Foreskin keratinocyte (primary cell): ENCODE measurements at places on chromosomes 3 and 15.
A peak's percentile ranks its signal among the peaks of the same experiment; 100 is the strongest.

DNA sequence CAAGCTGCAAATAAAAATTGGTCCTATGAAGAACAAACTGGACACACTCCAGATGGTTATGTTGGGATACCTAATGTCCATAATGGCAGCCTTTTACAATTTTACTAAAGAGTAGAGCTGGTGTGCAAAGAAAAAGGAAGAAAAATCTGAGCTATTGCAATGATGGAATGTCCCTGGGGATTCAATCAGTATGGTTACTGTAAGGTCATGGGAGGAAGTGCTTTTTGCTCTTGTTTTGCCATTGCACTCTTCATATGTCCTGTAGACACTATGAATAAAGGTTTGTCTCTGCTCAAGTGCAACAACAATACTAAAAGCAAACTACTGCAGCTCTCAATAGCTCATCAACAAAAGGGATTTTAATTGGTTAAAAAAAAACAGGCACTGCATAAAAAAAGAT lies 5.4 kb downstream of the PFN2 start:
- DNase-seq: no peak

GRCh38 chr15:77497942-77498361 lies 77.3 kb downstream of the HMG20A start:
- DNase-seq: no peak

DNA sequence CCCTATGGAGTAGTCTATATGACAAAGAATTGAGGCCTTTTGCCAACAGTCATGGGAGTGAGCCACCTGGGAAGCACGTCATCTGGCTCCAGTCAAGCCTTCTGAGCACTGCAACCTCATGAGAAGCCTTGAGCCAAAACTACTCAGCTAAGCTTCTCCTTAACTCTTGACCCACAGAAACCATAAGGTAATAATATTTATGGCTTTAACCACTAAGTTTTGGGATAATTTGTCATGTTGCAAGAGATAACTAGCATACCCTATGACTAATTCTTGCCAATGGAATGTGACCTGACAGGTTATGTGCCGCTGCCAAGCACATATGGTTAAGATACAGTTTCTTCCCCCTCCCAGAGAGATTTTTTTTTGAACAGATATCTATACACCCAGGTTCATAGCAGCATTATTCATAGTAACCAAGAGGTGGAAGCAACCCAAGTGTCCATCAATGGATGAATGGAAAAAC lies 11.8 kb upstream of the SLC6A11 start:
- DNase-seq: peak; percentile 99

DNA sequence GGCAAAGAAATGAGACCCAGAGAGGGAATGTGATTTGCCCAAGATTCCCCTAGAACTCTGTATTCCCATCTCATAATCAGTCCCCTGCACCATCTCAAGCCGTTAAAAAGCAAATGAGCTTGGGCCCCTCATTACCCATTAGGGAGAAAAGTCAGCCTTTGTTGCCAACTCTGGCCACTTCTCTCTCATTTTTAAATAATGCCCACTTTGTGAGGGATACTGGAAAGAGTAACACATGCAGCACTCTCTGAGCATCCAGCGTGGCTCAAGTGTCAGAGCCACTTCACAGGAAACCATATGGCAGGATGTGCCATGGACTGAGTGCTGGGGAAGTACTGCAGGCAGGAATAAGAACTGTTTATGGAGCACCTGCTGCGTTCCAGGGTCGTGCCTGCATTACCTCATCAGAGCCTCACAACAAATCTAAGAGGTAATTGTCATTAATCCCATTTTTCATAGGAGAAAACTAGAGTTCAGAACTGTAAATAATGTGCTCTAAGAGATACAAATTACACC lies 49.8 kb upstream of the SLC6A1 start:
- DNase-seq: no peak

DNA sequence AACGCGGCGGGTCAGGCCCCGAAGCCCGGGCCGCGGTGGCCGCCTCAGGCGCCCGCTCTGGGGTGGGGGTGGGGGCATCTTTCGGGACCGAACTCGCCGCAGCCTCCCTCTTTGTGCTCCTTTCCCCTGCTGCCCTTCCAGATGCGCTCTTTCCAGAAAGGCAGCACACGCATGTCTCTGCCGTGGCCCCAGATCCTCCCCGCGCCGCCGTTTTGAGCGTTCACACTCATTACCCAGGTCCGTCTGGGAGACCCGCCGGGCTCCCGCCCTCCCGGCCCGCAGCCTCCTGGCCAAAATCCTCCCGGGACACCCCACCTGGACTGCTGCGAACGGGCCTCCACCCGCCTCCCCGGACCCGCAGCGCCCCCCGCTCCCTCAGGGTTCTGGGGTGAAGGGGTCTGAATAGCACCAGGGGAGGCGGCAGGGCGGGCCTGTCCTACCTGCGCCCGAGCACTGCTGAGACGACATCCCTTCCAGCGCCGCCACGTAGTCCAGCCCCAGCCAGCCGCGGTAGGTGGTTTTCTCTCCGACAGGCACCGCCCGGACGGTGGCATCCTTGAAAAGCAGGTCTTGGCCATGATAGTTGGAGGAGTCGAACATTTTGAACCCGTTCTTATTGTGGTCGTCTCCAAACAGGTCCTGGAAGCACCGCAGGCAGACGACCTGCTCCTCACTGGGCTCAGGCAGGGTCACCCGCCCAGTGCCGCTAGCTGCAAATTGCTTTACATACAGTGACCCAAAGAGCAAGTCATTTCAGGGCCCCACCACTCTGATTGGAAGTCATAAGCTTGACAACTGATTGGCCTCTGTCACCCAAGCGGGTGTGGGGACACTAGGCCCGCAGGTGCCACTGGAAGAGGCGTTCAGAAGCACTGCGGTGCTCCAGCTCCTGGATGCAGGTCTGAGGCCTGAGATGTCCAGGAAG lies 25.9 kb downstream of the MELTF start:
- no peak for DNase-seq

- DNase-seq: peak; percentile 80
These were observed 11.8 kb downstream of the ANAPC13 start for GRCh38 chr3:134473868-134474546.

DNA sequence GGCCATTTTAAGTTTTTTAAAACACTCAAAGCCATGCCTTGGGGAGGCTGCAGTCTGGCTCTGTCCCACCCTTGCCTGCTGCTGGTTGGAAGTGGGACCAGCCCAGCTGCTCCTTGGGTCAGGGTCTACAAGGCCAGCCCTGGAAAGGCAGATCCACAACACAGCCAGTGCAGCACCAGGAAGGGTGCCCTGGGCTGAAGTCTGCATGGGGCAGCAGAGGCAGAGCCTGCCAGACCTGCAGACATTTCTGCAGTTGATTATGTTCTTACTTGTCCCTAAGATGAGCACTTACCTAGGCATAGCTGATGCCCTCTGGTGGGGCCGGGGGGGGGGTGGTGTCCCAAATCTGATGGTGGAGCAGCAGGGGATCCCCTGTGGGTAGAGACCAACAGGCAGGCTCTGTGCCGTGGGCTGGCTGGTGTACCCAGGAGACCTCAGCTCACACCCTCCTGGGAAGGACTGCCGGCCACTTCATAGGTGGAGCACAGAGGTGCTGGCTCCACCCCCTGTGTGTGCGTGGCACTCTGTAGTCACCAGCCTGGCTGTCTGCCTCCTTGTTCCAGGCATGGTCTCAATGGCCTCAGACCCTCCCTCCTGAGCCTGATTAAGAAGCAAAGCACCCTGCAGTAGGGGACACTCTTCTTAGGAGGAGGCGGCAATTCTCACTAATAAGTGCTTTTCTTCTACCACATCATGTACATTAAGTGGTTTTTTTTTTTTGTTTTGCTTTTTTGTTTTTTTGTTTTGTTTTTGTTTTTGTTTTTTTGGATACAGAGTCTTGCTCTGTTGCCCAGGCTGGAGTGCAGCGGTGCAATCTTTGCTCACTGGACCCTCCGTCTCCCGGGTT lies 97.4 kb upstream of the KLF13 start:
- no peak for DNase-seq

DNA sequence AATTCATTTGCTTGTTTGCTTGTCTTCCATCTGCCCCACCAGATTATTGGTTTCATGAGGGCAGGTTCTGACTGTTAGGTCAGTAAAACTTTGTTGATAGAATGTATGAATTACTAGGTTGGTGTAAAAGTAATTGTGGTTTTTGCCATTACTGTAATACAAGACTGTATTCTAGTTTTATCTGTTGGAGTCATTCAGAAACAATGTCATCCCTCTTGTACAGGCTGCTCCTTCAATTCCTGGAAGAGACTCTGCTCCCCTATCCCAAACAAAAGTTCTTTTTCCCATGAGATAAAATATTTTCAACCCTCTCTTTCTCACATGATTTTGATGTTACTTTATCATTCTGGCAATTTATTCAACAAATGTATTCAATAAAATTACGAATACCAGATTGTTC lies 115.0 kb downstream of the CHST2 start:
- peak; percentile 32 for DNase-seq

DNA sequence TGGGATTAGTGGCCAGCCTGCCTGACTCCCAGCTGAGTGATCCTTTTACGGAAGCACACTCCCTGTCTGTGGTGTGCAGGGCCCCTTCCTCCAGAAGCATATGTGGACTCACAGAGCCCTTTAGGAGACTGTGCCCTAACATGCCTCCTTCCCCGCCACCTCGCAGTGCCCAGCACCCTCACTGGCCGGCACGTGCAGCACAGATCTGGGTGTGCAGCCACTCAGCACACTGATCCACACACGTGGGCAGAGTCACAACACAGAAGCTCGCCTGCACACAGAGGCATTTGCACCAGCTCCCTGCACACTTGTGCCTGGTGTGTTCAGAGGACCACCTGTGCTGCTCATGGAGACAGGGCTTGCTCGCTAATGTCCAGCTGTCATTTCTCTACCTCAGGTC lies 23.6 kb upstream of the CSPG4 start:
- no peak for DNase-seq

GRCh38 chr3:194396859-194397756 lies 2.0 kb downstream of the GP5 start:
- peak; percentile 32 for DNase-seq

- DNase-seq: no peak
These were observed 125.8 kb upstream of the ATP2B2 start for GRCh38 chr3:10631224-10631623.

GRCh38 chr15:23606226-23606625 lies 40.8 kb downstream of the MKRN3 start:
- DNase-seq: no peak

- DNase-seq: peak; percentile 12
These were observed 97.7 kb downstream of the HHLA2 start for GRCh38 chr3:108394016-108394415.

GRCh38 chr3:46214751-46215352 lies 6.7 kb upstream of the CCR1 start:
- no peak for DNase-seq

DNA sequence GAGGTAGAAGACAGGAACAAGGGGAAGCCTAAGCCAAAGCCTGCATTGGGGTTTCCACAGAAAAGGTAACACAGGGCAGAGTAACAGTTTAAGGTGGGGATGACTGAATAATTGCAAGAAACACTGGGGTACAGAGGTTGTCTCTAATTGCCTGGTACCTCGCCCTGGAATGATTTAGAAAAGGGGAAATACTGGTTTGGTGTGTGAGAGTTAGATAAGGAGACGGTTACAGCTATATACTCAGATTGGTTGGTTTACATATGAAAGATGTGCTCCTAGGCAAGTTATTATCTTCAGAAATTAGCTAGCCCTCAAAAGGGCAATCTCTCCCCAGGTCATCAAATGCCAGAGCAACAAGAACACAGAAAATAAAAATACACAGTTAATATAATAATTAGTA lies 58.8 kb downstream of the SMARCC1 start:
- DNase-seq: no peak

GRCh38 chr3:167626490-167626889 lies 27.3 kb downstream of the WDR49 start:
- DNase-seq: no peak

DNA sequence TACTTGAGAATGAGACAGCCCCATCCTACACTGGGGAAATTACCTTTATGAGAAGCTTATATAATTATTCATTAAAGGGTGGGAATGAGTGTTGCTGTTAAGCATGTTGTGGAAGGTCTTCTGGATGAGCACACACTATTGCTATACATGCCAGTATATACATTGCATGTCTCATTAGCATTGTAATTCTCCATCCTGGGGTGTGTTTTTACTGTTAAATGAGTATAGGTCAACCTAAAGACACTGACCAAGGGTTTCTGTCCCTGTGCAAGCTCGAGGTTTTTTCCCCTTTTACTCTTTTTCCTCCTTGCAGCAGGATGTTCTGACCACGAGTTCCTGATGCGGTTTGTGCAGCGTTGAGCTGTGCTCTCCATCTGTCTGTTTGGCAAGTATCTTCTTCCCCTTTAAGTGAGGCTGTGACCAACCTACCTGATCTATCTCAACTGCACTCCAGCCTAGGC lies 7.2 kb upstream of the IVD start:
- no peak for DNase-seq

DNA sequence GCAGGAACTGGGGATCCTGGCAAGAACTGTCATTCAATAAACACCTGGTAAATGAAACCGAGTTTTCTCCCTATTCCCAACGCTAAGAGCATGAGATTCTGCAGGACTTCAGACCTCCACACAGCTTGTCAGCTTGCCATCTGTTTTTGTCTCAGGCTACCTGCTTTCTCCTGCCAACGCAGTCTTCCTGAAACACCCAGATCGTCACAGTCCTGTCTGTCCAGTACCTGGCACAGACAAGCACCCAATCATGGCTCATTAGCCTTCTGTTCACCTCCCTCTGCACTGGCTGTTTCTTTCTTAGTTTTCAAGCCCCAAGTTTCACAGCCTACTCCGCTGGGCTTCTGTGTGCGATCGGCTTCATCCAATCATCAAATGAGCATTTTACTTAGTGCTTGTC lies 5.0 kb downstream of the SLC12A8 start:
- DNase-seq: no peak

DNA sequence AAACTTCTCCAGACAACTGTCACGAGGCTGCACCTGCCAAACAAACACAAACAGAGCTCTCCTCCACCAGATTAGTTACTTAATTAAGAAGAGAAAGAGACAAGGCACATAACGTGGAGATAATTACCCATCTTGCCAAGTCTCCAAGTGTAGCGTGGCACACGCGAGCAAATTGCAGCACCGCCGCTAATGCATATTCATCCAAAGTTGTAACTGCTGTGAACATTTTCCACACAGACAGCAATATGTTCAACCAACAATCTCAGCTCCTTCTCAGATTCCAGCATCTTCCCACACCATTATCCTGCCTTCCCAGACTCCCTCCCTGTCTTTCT lies 309.6 kb upstream of the TLE3 start:
- DNase-seq: no peak

DNA sequence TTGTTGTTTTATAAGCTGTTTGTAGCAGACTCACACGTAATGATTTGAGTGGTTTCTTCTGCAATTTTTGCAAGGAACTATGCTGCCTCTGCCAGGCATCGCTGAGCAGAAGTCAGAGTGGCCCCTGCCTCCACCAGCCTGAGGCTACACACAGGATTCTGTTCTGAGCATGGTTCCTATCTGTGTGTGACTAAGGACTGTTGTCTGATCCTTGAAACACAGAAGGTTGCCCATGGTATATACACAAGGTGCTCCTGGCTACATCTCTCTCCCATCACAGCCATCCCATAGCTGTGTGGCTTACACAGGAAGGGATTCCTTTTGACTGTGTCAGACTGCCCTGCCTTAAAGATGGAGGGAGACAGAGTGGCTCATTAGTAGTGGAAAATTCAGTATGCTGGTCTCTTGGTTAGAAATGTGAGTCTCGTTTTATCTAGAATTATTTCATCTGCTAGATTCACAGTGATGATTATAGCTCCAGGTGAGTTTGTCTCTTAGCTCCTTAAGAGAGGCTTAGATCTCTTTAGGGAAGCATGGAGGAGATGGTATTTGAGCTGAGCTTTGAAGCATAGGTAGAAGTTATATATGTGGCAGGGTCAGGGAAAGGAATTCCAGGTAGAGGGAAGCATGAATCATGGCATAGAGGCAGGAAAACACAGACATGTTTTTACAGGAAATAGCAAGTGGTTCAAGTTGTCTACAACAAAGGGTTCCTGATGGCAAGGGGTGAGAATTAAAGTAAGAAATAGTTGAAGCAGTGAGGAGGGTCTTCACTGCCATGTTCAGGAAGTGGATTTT lies 37.5 kb downstream of the SNAPC5 start:
- DNase-seq: peak; percentile 96
